CD14-positive monocyte (primary cell): ENCODE measurements at places on chromosomes 1 and 21.
A peak's percentile ranks its signal among the peaks of the same experiment; 100 is the strongest.

DNA sequence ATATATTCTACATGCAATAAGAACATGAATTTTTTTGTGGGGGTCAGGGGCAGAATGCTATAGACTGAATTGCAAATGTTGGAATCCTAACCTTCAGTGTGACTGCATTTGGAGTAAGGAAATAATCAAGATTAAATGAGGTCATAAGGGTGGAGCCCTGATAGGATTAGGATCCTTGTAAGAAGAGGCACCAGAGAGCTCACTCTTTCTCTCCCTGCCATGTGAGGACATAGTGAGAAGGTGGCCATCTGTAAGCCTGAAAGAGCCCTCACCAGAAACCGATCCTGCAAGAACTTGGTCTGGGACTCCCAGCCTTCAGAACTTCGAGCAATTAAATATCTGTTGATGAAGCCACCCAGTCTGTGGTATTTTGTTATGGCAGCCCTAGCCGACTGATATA lies 70.3 kb upstream of the SOX13 start:
- DNase-seq, result no peak

DNA sequence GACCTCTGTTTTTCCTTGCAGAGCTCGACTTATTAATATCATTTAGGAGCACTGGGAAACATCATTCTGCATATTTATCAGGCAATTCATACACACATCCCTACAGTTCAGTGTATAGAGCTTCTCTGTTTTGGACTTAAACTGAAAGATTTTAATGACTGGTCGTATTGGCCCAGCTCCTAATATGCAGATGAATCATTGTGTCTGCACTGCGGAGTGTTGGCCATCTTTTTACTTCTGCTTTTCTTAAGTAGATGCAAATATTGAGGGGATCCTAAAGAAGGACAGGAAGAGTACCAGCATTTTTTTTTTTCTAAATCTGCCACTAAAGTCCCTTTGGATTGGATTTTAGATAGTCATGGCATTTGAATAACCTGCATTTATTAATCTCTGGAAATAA lies 154.8 kb downstream of the BACH1 start:
- no peak for DNase-seq

GRCh38 chr1:232528472-232529089 lies 101.4 kb downstream of the SIPA1L2 start:
- no peak for DNase-seq

- DNase-seq, result no peak
Observed at GRCh38 chr1:79604490-79605198, 598.1 kb upstream of the ADGRL4 start.

DNA sequence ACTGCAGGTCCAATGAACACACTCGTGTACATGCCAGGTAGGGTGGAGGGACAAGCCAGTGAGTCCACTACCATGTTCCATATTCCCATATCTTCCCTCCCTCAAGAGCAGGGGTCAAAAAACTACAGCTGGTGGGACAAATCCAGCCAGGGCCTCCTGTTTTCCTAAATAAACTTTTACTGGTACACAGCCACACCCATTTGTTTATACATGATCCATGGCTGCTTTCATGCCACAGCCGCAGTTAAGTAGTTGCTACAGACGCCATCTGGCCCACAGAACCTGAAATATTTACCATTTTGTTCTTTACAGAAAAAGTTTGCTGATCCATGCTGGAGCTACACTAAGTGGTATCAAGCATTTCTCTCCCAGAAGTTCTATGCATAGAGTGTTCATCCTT lies 42.4 kb downstream of the CASQ2 start:
- DNase-seq, result no peak

DNA sequence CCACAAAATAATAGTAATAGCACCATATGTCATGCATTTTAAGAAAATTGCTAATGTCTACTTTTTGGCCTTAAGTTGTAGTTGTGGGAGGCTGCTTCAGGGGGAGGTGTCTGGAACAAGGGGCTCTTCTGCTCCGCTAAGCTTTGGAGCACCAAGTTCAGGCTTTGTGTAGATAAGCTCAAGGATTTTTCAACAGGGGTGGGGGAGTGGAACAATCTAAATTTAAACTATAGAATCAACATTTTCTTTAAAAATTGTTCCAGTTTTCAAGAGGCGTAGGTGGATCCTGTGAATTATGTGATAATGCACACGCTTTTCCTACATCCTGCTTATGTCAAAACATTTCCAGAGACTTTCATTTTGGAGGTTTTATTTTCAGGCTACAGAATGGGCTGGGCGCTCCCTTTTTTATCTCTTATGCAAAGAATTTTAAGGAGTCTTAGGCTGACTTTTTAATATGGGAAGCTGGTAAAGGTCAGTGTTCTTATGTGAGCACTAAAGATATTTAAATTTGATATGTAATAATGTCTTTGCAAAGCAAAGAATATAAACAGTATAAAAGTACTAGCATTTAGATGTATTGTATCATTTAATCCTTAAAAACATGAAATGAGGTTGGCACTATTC lies 9.9 kb downstream of the ATP1A1 start:
- DNase-seq, result no peak

DNA sequence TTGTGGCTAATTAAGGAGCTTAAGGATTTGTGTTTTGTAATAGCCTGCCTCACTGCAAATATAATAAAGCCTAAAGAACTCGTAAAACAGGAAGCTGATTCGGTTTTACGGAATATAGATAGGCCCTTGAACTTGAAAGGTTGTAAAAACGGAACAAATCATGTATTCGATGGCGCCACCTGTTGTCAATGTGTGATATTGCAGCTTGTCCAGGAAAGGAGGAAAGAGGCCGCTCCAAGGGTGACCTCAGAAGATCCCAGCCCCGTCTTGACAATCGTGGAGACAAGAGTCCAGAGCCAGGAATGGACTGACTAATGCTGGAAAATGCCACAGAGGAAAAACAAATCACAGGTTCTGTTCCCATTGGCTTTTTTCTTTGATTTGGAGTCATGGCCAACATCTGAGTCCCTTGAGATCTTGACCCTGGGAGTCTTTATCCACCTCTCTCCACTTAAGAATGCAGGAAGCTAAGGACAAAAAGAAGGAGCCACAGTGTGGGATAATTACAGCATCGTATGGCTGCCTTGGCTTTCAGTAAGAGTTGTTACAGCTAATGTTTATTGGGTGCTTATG lies 7.0 kb upstream of the IGSF21 start:
- DNase-seq, result peak; percentile 25

GRCh38 chr21:43829575-43830119 lies 35.4 kb upstream of the AGPAT3 start:
- no peak for DNase-seq

GRCh38 chr1:177858332-177858821 lies 111.5 kb downstream of the SEC16B start:
- DNase-seq, result no peak

DNA sequence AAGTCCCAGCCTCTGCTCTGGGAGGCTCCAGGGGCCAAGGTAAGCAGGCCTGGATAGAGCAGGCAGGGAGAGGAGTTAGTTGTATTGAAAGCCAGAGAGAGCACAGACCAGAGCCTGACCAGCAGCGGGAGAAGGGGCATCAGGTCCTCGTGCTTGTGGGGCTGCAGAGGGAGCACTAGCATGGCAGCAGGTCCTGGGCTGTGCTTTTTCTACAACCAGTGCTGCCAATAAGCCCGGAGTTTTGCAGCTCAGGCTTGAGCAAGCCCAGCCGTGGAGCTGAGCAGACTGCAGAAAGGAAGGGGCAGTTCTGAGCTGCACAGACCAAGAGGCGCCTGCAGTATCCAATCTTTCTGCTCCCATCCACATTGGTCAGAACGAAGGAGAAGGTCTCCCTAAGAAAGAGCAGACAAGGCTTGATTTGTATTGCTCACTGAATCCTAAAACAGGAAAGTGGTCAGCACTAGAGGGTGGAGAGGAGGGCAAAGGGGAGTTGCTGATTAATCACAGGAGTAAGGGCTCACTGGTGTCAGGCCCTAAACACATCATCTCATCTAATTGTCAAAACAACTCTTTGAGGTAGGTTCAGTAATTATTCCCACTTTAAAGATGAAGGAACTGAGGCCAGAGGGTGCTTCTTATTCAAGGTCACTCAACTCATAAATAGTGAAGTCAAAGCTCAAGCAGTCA lies 2.7 kb downstream of the DENND2D start:
- no peak for DNase-seq

DNA sequence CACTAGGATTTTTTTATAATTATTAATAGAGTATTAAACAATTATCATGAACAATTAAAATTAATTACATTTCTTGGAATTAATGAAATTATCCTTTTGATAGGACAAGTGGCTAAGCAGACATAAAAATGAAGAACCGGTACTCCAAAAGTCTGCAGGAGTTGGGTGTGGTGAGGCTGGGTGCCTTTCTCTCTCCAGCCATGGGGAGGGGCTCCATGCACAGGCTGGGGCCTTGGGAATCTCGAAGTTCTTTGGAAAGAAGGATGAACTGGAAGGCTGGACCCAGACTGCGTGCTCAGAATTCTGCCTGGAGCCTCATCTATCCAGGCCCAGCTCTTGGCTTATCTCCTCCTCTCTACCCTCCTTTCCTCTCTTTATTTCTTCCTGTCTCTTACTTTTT lies 94.1 kb downstream of the ACTL8 start:
- DNase-seq, result no peak

GRCh38 chr1:71464016-71464415 lies 383.2 kb upstream of the ZRANB2 start:
- no peak for DNase-seq

DNA sequence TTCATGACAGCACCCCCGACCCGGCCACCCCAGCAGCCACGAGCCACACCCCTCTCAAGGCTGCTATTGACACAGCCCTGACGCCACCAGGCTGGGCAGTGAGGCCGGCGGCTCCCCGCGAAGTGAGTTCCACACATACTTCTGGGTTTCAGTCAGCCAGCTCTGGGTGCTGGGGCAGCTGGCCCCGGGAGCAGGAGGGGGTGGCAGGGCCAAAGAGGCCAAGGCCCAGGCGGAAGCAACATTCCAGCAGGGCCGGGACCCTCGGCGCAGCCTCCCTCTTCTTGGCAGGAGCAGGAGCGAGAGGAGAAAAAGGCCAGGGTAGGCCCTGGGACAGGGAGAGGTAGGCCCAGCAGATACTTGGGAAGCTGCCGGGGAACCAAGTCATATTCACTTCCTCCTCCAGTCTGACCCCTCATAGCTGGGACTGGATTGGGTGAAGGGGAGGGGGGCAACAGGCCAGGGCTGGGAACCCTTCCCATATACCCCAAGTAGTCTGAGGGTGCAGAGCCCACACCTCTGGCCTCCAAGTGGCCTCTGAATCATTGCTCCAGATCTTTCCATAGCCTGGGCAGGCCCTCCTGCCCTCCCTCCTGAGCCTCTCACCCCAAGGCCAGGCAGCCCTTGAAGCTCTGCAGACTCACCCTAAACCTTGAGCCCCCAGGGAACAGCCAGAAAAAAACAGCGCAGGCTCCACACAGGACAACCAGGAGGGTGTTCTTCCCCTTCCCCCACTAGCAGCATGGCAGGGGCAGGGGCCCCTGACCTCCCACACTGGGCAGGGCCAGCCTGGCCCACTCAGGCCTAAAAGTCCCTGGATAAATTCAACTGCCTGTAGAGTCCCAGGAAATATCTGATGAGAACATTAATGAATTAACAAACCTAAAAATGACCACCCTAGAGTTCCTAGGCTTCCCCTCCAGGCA lies 5.7 kb downstream of the HSPG2 start:
- DNase-seq, result no peak

DNA sequence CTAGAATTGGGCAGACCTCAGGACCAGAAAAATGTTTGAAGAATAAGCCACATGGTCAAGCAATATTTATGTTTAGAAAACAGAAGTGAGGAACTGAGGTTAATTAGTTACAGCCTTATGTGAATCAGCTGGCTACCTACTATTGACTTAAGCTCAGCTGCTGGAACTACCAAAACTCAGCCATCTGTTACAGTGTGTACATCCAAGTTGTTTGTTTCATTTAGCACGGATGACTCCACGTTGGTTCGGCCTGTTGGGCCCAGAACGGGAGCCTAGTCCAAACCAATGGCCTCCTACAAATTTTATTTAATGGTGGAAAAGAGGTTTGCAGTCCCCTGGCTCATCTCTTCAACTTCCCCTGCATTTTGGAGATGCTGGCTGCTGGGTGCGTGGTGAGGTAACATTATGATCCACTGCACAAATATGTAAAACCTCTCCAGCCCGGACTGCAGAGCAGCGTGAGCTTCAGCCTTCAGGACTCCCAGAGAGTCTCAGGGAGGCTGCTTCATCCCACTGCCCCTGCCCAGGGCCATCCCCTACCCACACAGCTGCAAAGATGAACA lies 143.4 kb downstream of the ZZZ3 start:
- no peak for DNase-seq

- DNase-seq, result no peak
Observed at GRCh38 chr1:37153116-37154100, 119.1 kb upstream of the GRIK3 start.

DNA sequence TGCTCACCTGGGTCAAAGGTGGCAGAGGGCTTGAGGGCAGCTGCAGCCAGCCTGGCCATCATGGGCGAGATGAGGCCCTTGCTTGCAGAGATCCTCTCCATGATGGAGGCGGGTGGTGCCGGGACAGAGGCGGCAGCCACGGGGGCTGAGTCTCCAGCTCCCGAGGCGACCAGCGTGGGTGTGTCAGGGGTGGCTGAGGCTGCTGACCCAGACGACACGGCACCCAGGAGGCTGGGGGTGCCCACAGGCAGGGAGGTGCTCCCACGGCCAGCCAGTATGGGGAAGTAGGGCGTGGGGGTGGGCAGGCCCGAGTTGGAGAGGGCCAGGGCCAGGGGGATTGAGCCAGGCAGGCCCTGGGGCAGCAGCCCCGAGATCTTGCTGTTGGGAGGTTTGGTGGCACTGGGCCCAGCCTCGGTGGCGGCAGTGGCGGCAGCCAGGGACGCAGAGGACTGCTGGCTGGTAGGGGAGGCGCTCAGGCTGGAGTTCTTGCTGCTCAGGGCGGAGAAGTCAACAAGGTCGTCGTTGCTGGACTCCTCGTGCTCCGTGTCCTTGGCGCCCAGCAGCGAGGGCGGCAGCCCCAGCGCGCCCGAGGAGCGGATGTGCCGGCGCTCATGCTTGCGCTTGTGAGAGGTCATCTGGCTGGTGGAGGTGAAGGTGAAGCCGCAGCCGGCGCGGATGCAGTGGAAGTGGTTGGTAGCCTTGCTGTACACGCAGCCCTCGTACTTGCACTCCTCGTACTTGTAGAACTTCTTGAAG lies 142.9 kb downstream of the CASZ1 start:
- DNase-seq, result no peak

GRCh38 chr1:202149566-202149965 lies 5.0 kb upstream of the ARL8A start:
- DNase-seq, result no peak

DNA sequence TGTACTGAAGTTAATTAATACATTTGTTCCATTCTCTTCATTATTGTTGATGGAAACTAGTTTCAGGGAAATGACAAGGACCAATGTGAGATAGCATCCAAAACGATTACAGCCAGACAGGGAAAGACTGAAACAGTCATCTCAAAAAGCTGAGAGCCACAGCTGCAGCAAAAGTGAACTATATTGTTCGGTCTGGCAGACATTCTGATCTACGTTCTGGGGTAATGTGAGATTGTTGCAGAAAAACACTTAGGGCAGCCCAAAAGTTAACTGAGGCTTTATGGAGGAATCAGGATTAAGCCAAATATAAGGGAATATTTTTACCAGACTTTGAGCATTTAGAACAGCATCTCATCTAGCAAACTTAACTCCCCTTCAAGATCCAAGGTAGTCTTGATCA lies 112.9 kb downstream of the LRRC40 start:
- DNase-seq, result no peak

- DNase-seq, result no peak
Observed at GRCh38 chr1:67148516-67149178, 13.9 kb upstream of the C1orf141 start.
